ENCODE measurements at places on chromosomes 2 and 18. TPM values are rescaled to one million over a fixed set of nuclear protein-coding genes. Genes with fewer than 3 reads are reported as not detected.

DLX2 gene
- 3.4 TPM for total RNA-seq

- H3K4me1 ChIP-seq = peaks cover 47% of the 10 kb centered on the region
- no peak overlapping the region for H3K4me3 ChIP-seq
- no peak for DNase-seq
- peak overlapping the region; percentile 82 for H3K27ac ChIP-seq
- no peaks in the 10 kb centered on the region for H3K27me3 ChIP-seq
Observed at GRCh38 chr18:77090546-77091174, 41.9 kb downstream of the MBP start.

- H3K27ac ChIP-seq = no peak overlapping the region
- H3K4me1 ChIP-seq = no peaks in the 10 kb centered on the region
- H3K36me3 ChIP-seq = peaks cover 22% of the 10 kb centered on the region
- DNase-seq = no peak
Observed at GRCh38 chr2:69054431-69054830, 41.5 kb downstream of the ANTXR1 start.

GRCh38 chr2:173862612-173863217, 102.5 kb downstream of the SP3 start:
- no peak overlapping the region for H3K4me3 ChIP-seq
- no peak for DNase-seq
- no peaks in the 10 kb centered on the region for H3K4me1 ChIP-seq
- H3K27me3 ChIP-seq = peaks cover 19% of the 10 kb centered on the region

DNA sequence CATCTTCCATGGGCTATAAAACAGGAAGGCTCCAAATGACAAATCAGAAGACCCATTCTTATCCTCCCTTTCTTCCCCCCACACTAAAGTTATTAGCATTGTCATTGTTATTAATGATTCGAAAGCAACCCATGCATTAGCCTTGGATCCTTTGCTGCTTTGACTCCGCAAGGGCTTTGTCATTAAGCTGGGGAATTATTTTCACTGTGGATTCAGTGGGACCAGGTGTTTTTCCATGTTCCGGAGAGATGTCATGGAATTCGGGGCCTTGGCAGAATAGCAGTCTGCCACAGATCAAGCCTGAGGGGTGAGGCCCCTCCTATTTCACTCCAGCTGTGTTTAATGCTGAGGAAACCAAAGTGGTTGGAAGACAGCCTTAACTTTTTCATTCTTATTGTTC, 357.1 kb downstream of the EN1 start:
- no peak for DNase-seq
- H3K27ac ChIP-seq = no peak overlapping the region
- H3K4me3 ChIP-seq = no peak overlapping the region
- H3K4me1 ChIP-seq = no peaks in the 10 kb centered on the region

FOXD4L1 gene
- 0.48 TPM for total RNA-seq

NTSR2 gene
- total RNA-seq = not detected

PLEKHB2 gene
- total RNA-seq = 38.8 TPM

DNA sequence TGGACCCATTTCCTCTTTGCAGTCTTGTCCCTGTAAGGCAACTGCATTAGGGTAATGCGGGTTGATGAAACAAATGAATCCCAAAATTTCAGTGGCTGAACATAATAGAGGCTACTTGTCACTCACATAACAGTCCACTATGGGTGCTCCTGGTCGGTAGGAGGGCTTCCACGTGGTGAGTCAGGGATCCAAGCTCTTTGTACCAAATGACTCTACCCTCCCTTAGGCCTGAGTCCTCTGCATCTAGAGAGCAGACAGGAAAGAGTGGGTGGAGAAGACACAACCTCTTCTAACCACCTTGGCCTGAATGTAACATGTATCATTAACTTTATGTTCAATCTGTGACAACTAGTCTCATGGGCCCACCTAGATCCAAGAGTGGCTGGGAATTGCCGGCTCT, 86.2 kb upstream of the HAAO start:
- H3K4me1 ChIP-seq = peaks cover 4% of the 10 kb centered on the region
- no peak overlapping the region for H3K27ac ChIP-seq
- no peaks in the 10 kb centered on the region for H3K27me3 ChIP-seq
- H3K4me3 ChIP-seq = no peak overlapping the region

SPRED2 gene
- total RNA-seq = 36.6 TPM

DNA sequence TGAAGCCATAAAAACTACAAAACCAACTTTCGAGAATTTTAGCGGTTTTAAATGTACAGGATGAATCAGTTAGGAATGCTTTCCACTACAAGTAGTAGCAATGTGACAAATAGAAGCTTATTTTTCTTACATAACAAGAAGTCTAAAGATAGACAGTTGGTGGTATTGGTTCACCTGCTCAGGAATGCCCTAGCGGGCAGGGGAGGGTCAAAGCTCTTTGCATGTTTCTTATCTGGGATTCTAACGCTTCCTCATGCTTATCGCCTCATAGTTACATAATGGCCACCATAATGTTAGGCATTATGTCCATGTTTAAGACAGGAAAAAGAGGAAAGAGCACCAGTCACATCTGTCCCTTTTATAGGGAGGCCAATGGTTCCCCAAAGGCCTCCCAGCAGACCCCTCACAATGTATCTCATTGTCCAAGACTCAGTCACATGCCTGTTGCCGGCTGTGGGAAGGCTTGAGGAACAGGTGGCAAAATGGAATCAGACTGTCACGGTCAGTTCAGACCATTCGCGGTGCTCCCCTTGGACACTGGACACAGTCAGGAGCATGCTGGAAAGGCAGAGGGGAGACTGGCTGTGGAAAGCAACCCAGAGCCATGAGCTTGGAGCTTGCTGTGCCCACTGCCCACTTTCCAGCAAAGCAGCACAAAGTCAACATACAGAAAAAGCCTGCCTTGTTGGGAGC, 69.4 kb upstream of the ODC1 start:
- peaks cover 2% of the 10 kb centered on the region for H3K36me3 ChIP-seq
- no peak overlapping the region for H3K27ac ChIP-seq
- no peak for DNase-seq
- H3K4me1 ChIP-seq = no peaks in the 10 kb centered on the region
- no peaks in the 10 kb centered on the region for H3K27me3 ChIP-seq
- no peak overlapping the region for H3K4me3 ChIP-seq

ZNF397 gene
- 43.6 TPM for total RNA-seq

DNA sequence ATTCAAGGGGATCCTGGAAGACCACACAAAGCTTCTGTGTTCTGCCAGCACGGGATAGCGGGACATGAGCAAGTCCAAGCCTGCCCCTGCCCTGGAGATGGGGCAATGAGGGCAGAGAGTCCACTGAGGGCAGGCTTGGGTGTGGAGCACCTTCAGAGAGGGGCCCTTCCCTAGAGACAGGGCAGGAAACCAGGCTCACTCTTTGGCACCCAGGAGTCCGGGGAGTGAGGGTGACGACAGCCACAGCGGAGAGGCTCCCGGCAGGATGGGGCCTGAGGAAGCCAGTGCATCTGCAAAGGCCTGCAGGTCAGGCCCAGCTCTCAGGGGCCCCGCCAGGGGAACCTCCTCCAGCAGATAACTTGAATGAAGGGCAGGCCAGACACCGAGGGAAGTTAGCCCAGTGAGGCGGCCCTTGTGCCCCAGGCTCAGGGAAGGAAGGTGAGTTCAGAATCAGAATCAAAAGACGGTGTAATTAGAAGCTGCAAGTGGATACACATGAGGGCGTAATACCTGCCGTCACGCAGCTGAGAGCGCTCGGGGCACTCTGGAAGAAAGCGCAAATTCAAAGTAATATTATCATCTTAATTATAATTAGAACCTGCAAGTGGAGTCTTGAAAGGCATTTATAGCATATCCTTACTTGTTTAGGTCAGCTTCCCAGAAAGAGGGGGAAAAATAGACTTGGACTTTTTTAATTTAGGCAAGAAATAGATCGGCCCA, 142.6 kb upstream of the LGALSL start:
- peaks cover 12% of the 10 kb centered on the region for H3K27me3 ChIP-seq
- no peaks in the 10 kb centered on the region for H3K36me3 ChIP-seq
- no peak overlapping the region for H3K4me3 ChIP-seq
- peak overlapping the region; percentile 47 for H3K27ac ChIP-seq
- peaks cover 15% of the 10 kb centered on the region for H3K4me1 ChIP-seq
- no peak for DNase-seq

GRB14 gene
- total RNA-seq = 46.3 TPM

- no peak overlapping the region for H3K4me3 ChIP-seq
- no peak for DNase-seq
- H3K27me3 ChIP-seq = peaks cover 6% of the 10 kb centered on the region
- H3K4me1 ChIP-seq = no peaks in the 10 kb centered on the region
Observed at GRCh38 chr2:45879406-45879805, 227.9 kb downstream of the PRKCE start.

DNA sequence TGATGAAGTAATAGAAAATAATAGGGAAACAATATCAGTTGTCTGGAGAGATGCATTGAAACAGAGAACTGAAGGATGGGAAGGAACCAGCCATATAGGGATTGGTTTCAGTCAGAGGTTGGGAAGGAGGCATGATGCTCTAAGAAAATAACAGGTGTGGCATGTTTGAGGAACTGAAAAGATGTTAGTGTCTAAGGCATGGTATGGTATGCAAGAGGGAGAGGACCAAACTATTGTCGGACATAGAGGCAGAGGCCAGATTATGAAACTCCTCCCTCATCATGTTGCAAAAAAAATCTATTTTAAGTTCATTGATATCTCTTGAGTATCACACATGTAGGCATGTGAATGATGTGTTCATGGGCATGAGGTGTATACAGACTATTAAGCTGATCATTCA, 48.9 kb upstream of the EMILIN2 start:
- H3K36me3 ChIP-seq = peaks cover 16% of the 10 kb centered on the region
- H3K27ac ChIP-seq = no peak overlapping the region
- no peak overlapping the region for H3K4me3 ChIP-seq
- no peaks in the 10 kb centered on the region for H3K27me3 ChIP-seq
- no peak for DNase-seq

DNA sequence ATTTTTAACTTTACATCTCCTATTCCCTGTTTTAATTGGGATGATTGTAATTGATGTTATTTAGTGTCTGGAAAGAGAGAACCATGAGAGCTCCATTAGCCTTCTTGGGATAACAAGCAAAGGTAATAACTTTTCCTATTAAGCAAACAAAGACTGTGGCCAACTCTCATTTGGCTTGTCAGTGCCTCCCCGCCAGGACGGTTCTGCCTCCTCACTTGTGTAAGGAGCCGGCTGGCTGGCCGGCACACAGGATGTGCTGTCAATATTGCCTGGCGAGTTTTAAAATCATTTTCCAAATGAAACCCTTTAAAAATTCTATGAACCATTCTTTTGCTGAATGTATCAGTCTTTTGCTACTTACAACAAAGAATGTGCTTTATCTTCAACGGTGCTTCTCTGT, 898.3 kb downstream of the CPS1 start:
- H3K27me3 ChIP-seq = no peaks in the 10 kb centered on the region
- no peak for DNase-seq
- peak overlapping the region; percentile 31 for H3K27ac ChIP-seq
- peaks cover 20% of the 10 kb centered on the region for H3K4me1 ChIP-seq

ANKRD30BL gene
- total RNA-seq = not detected

AOX1 gene
- 4.1 TPM for total RNA-seq

- H3K36me3 ChIP-seq = peaks cover 15% of the 10 kb centered on the region
- H3K27me3 ChIP-seq = no peaks in the 10 kb centered on the region
- peaks cover 50% of the 10 kb centered on the region for H3K4me1 ChIP-seq
Observed at GRCh38 chr18:76389716-76390115, 105.3 kb downstream of the ZNF516 start.

DNA sequence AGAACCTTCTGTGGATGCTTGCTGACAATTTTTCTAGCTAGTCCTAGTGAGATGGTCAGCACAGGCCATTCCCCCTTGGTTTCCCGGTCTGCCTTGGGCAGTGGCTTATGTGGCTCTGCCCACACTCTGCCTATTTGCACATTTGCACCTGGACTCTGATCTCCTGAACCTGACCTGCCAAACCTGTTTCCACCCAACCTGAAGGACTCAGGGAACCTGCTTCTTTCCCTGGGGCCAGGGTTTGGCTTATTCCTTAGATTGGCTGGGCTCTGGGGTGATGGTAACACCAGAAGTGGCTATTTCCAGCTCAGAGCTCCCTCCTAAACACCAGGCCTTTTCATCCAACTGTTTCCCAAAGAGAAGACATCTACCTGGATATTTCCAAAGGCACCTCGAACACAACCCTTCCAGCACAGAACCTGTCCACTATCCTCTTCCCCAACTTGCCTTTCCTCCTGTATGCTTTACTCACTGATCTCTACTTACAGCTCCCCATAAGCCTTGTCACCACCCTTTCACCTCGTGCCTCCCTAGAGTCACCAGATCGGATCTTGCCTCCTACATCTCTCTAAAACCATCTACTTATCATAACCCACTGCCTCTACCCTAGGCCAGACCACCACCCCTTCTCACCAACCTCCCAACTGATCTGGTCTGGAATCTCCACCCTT, 5.8 kb upstream of the MTA3 start:
- H3K27ac ChIP-seq = peak overlapping the region; percentile 63
- H3K4me1 ChIP-seq = peaks cover 21% of the 10 kb centered on the region
- no peaks in the 10 kb centered on the region for H3K36me3 ChIP-seq
- no peaks in the 10 kb centered on the region for H3K27me3 ChIP-seq

DNA sequence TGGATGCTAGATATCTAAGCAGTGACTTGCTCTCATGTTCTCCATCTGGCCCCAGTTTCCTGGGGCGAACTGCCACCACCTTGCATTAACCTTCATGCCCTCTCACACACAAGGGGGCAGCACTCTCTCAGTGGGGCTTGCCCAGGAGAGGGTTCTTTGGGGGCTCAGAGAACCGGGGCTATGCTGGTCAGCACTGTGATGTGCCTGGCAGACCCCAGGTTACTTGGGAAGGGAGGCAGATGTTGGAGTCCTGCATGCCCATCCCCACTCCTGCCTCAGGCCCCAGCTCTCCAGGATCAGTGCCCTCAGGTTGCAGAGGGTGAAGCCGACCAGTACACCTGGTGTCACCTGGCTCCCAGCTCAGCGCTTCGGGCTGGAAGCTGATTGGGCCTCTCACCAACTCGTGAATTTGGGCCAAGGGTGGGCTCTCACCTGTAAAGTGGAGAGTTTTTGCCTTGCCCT, 396.2 kb upstream of the HS6ST1 start:
- DNase-seq = no peak
- no peaks in the 10 kb centered on the region for H3K36me3 ChIP-seq
- H3K27ac ChIP-seq = no peak overlapping the region
- H3K27me3 ChIP-seq = peaks cover 31% of the 10 kb centered on the region

- no peak overlapping the region for H3K27ac ChIP-seq
- no peaks in the 10 kb centered on the region for H3K36me3 ChIP-seq
- DNase-seq = no peak
- H3K27me3 ChIP-seq = no peaks in the 10 kb centered on the region
Observed at GRCh38 chr2:51581636-51582267, 549.8 kb upstream of the NRXN1 start.

- peak overlapping the region; percentile 91 for H3K4me3 ChIP-seq
- H3K36me3 ChIP-seq = peaks cover 11% of the 10 kb centered on the region
- no peak for DNase-seq
- H3K27me3 ChIP-seq = peaks cover 7% of the 10 kb centered on the region
Observed at GRCh38 chr2:100563407-100564247, 834 bp downstream of the PDCL3 start.

IL36G gene
- not detected for total RNA-seq
